Activated T-helper 2 cell treated with anti-CD3 and anti-CD28 coated beads, Interferon-gamma antibody, Interleukin-2, Interleukin-4, amounts not matched to agents 10 μg/mL and 5 μg/mL and 100 μg/mL, durations not matched to agents 14 hours and 24 hours and 36 hours (primary cell): ENCODE measurements at places on chromosomes 6 and 20.

- DNase-seq = peak; percentile 40
Observed at GRCh38 chr6:3732345-3733141, 19.0 kb downstream of the PXDC1 start.

GRCh38 chr20:22577515-22578220, 6.7 kb downstream of the FOXA2 start:
- no peak for DNase-seq

- DNase-seq = no peak
Observed at GRCh38 chr6:4805553-4806336, 29.5 kb downstream of the CDYL start.

GRCh38 chr6:108793516-108794251, 54.5 kb upstream of the ARMC2 start:
- no peak for DNase-seq

- DNase-seq = no peak
Observed at GRCh38 chr6:34189806-34190503, 44.1 kb upstream of the GRM4 start.

GRCh38 chr20:63361519-63362435, 628 bp upstream of the CHRNA4 start:
- no peak for DNase-seq

DNA sequence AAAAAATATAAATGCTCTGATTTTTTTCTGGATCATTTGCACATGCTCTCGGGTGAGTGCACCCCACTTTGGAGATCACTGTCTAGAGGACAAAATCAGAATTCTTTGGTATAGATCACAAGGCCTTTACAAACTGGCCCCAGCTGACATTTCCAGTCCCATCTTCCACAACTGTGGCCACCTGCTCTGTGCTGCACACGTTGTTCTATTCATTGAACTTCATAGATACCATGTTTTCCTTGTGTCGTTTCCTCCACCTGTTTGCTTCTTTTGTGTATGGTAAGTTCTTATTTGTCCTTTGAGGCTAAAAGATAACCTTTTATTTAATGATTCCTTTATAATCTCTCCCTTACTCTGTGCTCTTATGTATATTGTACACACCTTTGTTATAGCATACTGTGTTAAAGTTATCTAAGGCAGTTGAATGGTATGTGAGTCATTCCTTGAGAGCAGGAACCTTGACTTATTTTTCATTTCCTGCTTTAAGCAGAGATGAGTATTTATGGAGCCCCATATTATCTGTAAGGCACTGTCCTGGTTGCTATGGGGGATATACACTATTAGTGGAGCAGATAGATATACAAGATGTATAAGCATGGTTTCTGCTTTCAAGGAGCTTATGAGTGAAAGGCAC, 12.0 kb upstream of the SLC17A5 start:
- no peak for DNase-seq

GRCh38 chr6:132733283-132733682, 19.4 kb upstream of the VNN1 start:
- no peak for DNase-seq

DNA sequence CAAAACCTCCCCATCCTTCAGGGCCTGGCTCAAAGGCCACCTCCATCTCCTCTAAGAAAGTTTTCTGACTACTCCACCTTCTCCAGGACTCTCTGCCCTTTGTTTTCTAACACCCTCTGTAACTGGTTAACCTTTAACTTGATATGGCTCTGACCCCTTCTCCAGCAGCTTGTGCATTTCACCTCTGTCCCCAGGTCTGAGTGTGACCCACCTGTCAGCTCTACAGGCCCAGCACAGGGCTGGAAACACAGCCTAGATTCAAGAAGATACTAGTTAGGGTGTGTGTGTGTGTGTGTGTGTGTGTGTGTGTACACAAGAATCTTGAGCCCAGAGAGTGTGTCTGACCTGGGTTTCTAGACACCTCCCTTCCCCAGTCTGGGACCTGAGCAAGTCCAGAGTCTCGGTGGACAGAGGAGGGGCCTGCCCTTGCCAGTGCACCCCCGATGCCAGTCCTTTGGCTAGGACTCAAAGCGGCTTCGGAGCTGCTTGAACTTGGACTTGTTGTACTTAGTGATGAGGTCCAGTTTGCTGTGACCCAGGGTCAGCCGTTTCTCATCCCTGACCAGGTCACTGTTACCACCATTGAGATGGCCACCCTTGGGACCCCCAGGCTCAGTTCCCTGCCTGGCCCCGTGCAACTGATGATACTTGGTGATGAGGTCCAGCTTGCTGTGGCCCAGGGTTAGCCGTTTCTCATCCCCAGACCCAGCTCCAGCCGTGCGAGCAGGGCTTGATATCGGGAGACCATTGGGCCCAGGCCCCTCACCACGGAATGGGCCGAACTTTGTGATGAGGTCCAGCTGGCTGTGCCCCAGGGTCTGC, 1.7 kb upstream of the EIF6 start:
- DNase-seq = no peak

- DNase-seq = no peak
Observed at GRCh38 chr6:129954749-129955431, 63.5 kb upstream of the L3MBTL3 start.

DNA sequence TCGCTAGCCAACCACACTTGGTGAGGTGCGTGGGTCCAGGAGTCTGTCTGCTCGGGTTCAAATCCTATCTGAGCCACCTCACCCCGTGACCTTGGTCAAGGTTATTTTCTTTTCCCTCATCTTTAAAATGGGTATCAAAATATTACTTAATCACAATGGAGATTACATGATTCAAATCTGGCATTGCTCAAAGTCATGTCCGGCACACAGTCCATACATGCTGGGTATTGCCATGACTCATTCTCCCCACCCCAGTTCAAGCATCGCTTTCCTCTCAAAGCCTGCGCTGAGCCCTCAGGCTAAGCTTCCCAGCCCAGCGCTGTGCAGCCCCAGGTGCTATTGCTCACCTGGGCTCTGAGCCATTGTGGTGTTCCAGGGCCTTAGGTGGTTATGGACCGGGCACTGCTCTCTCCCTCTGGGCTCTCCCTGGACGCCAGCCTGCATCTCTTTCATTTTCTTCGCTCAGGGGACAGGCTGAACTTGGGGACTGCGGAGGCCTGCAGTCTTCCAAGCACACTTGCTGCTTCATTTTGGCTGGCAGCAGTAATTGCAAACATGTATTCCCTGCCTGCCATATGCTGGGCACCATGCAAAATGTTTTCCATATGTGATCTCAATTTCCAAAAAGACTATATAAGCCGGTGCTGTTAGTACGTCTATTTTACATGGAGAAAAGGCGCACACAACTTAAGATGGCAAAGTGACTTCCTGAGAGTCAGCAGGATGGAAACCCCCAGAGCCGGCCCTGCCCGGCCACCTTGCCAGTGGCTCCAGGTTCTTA, 27.3 kb downstream of the WRNIP1 start:
- DNase-seq = no peak

DNA sequence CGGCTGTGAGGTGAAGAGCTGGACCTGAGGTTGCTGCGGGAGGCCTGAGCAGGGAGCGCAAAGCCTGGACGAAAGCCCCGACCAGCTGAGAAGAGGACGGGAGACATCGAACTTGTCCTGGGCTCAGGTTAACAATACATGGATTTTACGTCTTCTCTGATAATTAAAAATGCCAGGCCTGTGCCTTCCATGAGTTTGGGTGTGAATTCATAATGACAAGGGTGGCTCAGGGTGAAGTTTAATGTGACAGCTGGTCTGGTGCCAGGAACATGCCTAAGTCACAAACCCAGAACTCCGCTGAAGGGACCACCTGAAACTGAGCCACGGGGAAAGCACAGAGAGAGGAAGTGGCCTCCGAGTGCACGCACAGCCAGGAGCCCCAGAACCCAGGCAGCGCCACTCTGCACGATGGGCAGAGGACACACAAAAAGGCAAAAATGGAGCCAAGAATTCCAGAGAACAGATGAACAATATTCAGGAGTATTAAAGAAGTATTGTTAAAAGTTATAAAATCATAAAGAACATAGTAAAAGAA, 150.1 kb upstream of the RPS6KA2 start:
- DNase-seq = no peak
